Neural crest cell (in vitro differentiated cells): ENCODE measurements at places on chromosomes 1 and 21. TPM values are rescaled to one million over a fixed set of nuclear protein-coding genes. Genes with fewer than 3 reads are reported as not detected.

The BMP8B gene
- 1.2 and 1.4 TPM in 2 replicates for total RNA-seq

The ZNF593OS gene
- not detected in 2 replicates for total RNA-seq

The GPR161 gene
- 47.7 and 48.7 TPM in 2 replicates for total RNA-seq

The EBNA1BP2 gene
- 55.9 and 57.3 TPM in 2 replicates for total RNA-seq

The IL20 gene
- not detected in 2 replicates for total RNA-seq

The TSPEAR gene
- total RNA-seq: not detected in 2 replicates

The TRIM58 gene
- 1.6 and 2.1 TPM in 2 replicates for total RNA-seq

The FCER1G gene
- 0.93 and 1.6 TPM in 2 replicates for total RNA-seq

DNA sequence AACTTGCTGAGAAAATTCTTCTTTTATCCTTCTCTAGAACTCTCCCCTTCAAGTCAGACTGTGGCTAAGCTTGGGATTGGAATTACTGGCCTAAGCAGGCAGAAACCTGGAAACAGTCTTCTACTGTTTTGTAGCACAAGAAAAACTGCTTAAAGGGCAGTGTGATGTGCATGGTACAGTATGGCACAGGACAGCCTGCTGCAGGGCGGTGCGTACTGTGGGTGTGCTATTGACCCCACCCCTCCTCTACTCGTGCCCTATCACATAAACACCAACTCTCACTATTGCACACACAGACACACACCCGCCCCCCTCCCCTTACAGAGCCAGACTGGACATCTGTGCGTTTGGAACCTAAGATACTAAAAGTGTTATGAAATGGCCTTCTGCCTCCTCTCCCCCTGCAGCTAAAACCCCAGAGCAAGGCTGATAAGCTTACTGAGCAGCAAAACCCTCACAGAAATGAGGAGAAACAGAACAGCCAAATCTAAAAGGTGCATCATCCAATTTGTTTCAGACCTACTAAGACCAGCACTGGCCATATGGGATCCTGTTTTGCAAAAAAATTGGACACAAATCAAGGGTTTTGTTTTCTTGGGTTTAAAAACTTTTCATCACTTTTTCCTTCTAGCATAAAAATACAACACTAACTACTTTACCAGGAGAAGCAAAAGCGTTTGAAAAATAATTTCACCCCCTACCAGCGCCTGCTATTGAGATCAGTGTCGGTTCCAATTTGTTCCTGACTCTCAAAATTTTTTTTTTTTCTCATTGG lies 355.8 kb upstream of the LYPLAL1 start:
- H3K27me3 ChIP-seq: no peaks in the 10 kb centered on the region
- peaks cover 3% of the 10 kb centered on the region for H3K36me3 ChIP-seq
- no peak overlapping the region for H3K4me3 ChIP-seq
- no peak for DNase-seq

DNA sequence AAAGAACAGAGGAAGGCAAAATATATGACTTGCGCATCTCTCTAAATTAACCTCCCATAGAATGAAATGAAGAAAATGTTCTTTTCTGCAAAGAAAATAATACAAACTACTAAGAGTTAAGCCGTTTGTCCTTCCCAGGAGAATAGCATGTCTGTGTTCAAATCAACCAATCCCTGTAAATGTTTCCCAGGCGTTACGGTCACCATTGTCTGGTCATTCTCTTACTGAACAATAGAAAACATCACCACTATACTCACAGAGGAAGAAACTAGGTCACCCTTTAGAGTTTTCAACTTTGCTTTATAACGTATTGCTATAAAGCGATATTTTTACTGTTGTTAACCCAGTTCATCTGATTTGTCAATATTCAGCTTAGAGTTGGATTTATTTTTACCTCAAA lies 34.1 kb downstream of the COL11A1 start:
- H3K4me1 ChIP-seq: no peaks in the 10 kb centered on the region
- H3K27me3 ChIP-seq: no peaks in the 10 kb centered on the region
- H3K36me3 ChIP-seq: no peaks in the 10 kb centered on the region
- no peak overlapping the region for H3K4me3 ChIP-seq

DNA sequence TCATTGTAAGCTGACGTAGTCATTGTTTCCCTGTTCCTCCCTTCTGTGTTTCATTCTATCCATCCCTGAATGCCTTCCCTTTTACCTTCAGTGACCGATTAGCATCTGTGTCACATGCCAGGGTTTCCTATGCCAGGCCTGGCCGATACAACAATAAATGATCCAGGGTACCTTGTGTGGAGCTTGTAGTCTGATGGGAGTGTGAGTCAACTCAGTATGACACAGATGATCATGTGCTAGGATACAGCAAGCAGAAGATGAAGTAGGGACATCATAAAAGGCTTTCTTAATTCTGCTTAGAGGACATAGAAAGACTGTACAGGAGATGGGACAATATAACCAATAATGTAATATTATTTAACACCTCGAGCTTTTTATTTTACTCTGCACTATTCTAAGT lies 164.1 kb upstream of the C8B start:
- DNase-seq: no peak
- no peak overlapping the region for H3K27ac ChIP-seq
- no peak overlapping the region for H3K4me3 ChIP-seq
- H3K4me1 ChIP-seq: peaks cover 7% of the 10 kb centered on the region
- H3K27me3 ChIP-seq: no peaks in the 10 kb centered on the region
- no peaks in the 10 kb centered on the region for H3K36me3 ChIP-seq

- H3K36me3 ChIP-seq: no peaks in the 10 kb centered on the region
- DNase-seq: no peak
- H3K27ac ChIP-seq: no peak overlapping the region
- H3K4me3 ChIP-seq: no peak overlapping the region
- peaks cover 24% of the 10 kb centered on the region for H3K4me1 ChIP-seq
- no peaks in the 10 kb centered on the region for H3K27me3 ChIP-seq
Observed at GRCh38 chr1:9449976-9450696, 89.1 kb upstream of the SLC25A33 start.

DNA sequence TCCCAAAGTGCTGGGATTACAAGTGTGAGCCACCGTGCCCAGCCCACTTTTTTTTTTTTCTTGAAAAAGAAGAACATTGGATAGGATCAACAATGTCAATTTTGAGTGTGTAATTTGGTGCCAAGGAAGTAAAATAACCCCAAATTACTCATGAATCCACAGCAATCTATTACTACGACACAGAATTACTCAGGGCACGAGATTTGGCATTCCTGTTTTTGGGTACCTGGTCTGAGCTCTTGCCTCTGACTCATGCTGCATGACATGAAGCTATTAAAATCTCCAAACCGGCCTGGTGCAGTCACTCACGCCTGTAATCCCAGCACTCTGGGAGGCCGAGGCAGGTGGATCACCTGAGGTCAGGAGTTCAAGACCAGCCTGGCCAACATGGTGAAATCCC lies 10.4 kb downstream of the RNF19B start:
- peaks cover 1% of the 10 kb centered on the region for H3K4me1 ChIP-seq
- no peaks in the 10 kb centered on the region for H3K27me3 ChIP-seq
- DNase-seq: no peak
- no peak overlapping the region for H3K4me3 ChIP-seq

DNA sequence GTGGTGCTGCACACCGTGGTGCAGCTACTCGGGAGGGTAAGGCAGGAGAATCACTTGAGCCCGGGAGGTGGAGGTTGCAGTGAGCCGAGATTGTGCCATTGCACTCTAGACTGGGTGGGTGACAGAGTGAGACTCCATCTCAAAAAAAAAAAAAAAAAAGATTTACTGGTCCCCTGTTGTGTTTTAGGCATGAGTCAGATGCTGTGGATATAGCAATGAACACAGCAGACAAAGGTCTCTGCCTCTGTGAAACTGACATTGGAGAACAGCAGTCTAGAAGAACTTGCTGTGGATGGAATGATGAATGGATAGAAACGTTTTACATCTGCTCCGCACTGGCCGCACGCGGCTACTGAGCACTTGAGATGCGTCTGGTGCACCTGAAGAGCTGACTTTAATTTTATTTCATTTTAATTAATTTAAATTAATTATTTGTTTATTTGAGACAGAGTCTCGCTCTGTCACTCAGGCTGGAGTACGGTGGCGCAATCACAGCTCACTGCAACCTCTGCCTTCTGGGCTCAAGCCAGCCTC lies 24.5 kb upstream of the EPHA2 start:
- H3K4me1 ChIP-seq: peaks cover 36% of the 10 kb centered on the region
- no peaks in the 10 kb centered on the region for H3K27me3 ChIP-seq
- no peak overlapping the region for H3K27ac ChIP-seq

DNA sequence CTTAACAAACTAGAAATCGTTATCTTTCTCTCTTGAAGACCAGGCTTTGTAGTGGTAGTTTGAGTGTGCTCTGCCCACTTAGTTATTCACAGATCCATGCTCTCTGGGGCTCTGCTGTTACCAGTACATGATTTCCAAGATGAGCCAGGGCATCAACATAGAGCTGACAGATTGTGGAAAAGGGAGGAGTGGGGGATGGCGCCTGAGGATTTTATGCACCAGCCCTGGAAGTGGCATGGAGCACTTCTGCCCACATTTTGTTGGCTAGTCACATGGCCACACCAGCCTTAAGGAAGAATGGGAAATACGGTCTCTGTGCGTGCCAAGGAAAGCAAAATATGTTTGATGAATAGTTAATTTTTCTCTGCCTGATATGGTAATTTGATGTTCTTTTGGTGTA lies 18.2 kb downstream of the TSNAX start:
- H3K27ac ChIP-seq: no peak overlapping the region
- no peaks in the 10 kb centered on the region for H3K27me3 ChIP-seq
- peaks cover 3% of the 10 kb centered on the region for H3K36me3 ChIP-seq
- no peaks in the 10 kb centered on the region for H3K4me1 ChIP-seq
